ENCODE measurements at places on chromosomes 2 and 18. TPM values are rescaled to one million over a fixed set of nuclear protein-coding genes. Genes with fewer than 3 reads are reported as not detected.
A peak's percentile ranks its signal among the peaks of the same experiment; 100 is the strongest.

DNA sequence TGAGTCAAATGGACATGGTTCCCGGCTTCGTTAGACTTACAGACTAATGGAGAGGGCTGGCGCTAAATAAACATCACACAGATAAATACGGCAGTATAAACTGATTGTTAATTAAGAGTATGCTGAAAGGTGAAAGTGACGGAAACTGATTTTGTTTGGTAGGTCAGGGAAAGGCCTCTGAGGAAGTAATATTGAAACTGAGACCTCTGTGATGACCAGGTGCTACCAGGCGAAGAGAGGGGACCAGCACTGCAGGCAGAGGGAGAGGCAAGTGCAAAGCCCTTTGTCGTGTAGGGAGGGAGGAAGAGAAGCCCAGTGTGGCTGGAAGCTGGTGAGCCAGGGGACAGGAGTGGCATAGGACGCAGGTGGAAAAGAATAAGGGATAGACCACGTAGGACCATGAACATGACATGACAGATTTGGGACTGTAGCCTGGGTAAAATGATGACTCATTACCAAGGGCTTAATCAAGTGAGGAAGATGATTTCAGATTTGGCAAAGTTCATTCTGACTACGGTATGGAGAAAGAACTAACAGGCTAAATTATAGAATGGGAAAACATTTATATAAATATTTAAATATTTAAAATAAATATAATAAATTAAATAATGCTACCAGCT is 433.1 kb downstream of the NCKAP5 start:
- DNase-seq = no peak

- no peak for DNase-seq
Observed at GRCh38 chr2:208359632-208359986, 47.0 kb upstream of the PTH2R start.

- DNase-seq = no peak
Observed at GRCh38 chr2:114537777-114538176, 95.3 kb downstream of the DPP10 start.

- DNase-seq = peak; percentile 70
Observed at GRCh38 chr2:88690591-88691338, 708 bp upstream of the RPIA start.

- no peak for DNase-seq
Observed at GRCh38 chr18:68779169-68779568, 18.7 kb upstream of the CCDC102B start.

DNA sequence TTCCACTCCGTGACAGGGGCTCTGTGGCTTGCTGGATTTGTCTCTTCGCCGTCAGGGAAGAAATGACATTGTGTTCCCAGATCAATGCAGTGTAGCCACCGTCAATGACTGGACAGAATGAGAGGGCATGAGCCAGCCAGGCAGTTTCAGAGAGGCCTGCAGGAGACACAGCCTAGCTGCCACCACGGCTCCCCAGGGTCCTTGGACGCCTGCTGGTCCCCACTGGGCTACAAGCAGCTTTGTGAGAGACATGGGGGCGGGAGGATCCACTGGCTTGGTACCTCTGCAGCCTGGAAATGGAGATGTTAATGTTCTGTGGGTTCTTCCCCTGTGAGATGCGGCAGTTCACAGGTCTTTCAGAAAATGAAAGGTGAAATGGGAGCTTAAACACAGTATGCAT is 12.1 kb upstream of the AMER3 start:
- DNase-seq = no peak

DNA sequence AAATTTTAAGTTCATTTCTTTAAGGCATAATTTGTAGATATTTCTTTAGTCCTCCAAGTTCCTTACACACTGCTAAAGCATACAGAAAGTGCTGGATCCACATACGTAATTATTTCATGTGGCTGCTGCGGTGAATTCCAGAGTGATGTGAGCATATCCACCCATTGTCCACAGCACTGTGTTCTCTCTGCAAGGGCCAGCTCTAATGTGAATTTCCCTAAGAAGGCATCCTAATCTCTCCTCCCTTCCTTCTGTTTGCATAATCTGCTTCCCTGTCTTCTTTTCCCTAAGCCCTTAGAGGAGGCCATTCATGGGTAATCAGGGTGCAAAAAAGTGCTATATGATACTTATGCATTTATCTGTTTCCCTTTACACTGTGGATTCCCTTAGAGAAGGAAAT is 57.2 kb downstream of the COBLL1 start:
- no peak for DNase-seq

DNA sequence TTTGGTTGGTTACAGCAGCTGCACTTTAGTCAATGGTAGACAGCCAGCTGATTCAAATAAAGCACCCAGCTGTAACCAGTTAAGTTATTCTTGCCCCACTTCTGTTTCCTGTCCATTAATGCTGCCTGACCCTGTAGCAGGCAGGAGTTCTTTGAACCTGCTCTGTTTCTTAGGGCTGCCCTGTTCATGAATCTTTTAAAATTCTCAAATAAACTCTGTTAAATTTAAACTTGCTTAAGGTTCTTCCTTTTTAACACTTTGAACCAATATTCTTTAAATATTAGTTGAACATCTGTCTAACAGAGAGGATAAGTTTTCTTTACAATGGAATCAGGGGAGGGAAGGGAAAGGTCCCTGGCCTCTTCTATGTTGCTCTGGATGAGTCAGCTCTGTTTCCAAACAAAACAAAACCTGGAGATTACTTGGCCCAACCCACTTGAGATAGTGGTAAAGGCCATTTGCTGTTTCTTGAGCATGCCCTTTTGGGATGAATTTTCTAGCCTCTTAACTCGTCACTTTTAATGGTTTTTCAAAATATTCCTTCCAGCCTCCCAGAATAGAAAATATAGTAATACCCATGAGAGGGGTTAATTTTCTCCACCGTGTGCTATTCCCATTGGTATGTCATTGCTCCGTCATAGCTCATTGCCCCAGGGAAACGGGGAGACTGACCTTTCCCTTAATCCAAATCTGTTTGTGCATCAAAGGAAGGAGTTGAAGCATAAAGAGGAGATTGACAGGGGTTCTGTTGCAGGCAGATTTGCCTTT is 112.1 kb upstream of the FHL2 start:
- DNase-seq = no peak

GRCh38 chr2:210459880-210460279 is 16.7 kb downstream of the LANCL1 start:
- DNase-seq = no peak

DNA sequence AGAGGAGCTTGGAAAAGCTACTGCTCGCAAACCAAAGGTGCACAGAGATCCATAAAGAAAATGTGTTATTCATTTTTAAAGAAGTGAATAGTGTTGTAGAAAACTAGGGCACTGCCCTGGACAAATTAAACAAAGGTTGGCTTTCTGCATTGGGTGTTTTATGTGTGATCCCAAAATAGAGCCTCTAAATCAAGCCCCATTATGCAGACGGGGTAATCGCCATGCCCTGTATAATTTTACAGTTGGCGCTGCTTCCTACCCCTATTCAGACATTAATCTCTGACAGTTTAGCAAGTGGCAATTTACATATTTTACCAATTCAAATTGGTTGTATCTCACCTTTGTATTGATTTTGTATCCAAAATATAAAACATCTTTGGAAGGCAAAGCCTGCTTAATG is 109.1 kb downstream of the PID1 start:
- no peak for DNase-seq

- DNase-seq = no peak
Observed at GRCh38 chr2:8525236-8525581, 156.6 kb upstream of the ID2 start.

Gene CRYGC
- not detected for total RNA-seq

Gene VWC2L
- not detected for total RNA-seq

Gene CPS1
- total RNA-seq = 0.18 TPM

Gene DCDC2C
- total RNA-seq = not detected
